ENCODE measurements at places on chromosomes 3 and 15.
A peak's percentile ranks its signal among the peaks of the same experiment; 100 is the strongest.

GRCh38 chr15:100661156-100661555 lies 58.8 kb downstream of the ASB7 start:
- no peak for DNase-seq

GRCh38 chr3:158005391-158006100 lies 100.7 kb downstream of the SHOX2 start:
- no peak for DNase-seq

DNA sequence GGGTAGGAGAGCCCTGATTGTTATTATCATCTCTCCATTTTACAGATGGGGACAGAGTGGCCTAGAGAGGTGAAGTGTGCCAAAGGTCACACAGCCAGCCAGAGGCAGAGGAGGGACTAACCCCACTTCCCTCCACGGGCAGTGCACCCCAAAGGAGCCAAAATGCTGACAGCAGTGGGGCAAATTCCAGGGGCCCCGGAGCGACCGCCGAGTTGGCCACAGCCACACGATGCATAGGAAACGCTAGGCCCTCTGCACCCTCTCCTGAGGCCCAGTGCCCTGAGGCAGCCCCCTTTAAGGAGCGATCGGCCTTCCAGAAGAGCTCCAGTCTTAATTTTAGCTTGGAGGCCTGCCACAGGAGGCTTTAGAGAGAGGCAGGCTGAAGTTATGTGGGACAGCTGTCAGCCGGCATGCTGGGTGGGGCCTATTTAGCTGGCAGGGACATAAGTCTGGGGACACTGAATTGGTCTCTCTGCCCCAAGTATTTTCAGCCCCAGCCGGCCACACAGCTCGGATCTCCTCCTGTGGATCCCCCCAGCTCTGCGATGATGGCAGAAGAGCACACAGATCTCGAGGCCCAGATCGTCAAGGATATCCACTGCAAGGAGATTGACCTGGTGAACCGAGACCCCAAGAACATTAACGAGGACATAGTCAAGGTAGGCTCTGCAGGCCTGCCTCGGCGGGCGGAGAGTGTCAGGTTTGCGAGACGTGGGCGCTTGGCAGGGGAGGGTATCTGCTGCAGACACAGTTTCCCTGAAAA lies at the start of gene CAV3:
CAV3 (plus strand) TSS at position 471 of the 763 bp plus-strand sequence; CDS start at position 546, 75 bp downstream.
- no peak for DNase-seq

GRCh38 chr3:169846458-169847193 lies 23.1 kb downstream of the LRRC31 start:
- no peak for DNase-seq

DNA sequence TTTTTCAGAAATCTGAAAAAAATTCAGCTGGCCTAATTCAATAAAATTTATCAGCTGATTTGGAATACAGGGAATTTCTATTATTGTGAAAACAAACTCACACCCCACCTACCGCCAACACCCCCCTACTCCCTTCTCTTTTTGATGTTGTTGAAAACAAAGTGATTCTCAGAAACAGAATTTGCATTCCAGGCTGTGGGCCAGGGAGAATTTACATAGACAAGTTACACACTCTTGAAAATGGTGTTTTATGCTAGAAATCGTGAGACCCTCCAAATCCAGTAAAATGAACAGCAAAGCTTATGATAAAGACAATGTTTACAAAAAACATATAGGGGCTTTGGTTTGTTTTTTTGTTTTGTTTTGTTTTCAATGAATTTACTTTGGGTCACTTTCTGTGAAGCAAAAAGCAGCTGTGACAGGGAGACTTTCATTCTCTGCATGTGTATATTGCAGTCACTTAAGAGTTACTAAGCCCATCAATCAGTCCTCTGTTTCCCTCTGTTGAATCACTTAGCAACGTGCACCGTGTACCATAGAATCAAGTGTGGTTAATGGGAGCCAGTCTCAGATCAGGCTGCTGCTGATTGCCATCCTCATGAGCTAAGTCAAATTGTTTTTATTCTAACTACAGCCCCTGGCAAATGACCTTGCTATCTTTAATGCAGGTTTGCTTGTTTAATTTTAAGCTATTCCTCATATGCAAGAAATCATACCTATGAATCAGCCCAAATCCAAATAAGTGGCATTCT lies 159.8 kb downstream of the ALCAM start:
- DNase-seq = no peak

GRCh38 chr3:73637042-73637441 lies 12.3 kb upstream of the PDZRN3 start:
- no peak for DNase-seq

DNA sequence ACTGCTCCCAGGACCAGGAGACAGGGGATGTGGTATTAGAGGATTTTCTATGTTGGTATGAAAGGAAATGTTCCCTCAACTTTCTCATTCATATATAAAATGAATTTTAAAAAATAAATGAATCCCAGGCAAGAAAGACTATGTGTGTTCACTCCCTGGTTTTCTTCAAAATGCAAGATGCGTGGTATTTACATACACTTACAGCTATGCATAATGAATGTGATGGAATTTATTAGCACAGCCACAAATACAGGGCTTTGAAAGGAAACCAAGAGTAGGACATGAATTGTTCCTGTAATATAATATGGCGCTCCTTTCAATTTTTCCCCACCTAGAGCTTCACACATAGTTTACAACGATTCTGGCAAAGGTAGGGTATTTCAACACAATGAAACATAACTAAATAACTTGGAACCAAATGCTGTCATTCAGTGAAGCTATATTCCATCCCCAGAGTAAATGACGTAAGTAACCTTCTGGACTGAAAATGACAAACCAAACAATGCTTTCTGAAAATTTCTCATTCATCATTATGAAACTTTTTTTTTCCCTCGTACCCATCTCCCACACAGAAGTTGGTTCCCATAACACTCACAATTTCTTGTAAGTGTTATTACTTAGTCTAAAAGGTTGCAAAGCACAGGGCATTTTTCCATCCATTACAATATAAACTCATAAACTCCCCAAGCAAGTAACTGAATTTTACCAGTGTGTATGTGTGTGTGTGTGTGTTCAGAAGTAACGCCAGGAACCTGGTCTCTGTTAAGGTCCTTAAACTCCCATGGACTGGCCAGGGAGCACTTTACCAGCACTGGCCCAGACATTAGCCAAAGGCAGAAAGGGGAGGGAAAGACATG lies 41.8 kb downstream of the CBLB start:
- DNase-seq = no peak

DNA sequence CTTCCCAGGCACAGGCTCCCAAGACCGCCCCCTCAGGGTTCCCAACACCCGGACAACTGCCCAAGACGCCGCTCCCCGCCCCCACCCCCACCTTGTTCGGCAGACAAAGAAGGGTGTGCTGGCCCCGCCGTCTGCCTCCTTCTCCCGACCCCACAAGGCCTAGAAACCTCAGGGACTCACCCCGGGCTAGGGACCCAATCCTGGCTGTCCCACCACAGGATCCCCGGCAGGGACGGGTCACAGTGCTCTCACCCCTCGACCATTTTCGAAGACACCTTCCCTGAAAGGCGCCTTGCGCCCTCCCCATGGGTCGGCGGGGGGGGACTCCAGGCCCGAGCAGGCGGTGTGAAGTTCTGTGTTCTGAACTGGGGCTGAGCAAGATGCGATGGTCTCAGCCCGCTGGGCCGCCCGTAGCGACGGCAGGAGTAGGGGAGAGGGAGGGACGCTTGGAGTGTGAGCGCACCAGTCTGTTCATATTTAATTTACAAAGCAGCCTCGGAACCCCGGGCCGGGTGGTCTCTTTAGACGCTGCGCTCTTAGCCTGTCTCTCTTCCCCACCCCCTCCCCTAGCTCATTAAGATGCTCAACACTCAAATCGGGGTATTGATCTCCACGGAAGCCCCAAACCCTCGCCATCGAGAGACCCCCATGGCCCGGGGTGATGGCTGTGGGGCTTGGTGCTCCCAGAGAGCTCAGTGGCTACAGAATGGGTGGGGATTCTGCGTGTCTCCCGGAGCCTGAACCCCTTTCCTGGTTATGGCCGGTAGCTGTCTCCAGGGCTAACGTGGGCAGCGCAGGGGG lies 1.4 kb upstream of the ISLR2 start:
- no peak for DNase-seq

GRCh38 chr3:108546247-108546646 lies 35.9 kb upstream of the MYH15 start:
- no peak for DNase-seq

DNA sequence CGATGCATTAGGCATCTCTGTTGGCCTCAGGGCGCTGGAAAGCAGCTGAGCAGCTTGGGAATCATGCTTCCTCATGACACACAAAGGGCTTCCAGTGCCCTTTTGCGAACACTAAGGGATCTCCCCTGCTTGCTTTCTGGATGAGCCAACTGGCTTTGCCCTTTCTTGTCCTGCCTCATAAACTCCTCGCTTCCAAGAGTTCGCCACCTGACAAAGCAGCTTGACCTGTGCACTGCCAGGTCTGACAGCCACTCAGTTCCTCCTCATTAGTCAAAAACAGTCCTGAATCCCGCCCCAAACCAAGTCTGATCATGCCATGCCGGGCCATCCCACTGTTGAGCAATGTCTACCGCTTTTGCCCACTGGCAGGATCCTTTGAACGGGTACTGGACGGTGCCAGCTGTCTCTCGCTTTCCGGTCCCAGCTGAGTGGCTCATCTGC lies 265.4 kb upstream of the LYSMD4 start:
- DNase-seq = peak; percentile 40

DNA sequence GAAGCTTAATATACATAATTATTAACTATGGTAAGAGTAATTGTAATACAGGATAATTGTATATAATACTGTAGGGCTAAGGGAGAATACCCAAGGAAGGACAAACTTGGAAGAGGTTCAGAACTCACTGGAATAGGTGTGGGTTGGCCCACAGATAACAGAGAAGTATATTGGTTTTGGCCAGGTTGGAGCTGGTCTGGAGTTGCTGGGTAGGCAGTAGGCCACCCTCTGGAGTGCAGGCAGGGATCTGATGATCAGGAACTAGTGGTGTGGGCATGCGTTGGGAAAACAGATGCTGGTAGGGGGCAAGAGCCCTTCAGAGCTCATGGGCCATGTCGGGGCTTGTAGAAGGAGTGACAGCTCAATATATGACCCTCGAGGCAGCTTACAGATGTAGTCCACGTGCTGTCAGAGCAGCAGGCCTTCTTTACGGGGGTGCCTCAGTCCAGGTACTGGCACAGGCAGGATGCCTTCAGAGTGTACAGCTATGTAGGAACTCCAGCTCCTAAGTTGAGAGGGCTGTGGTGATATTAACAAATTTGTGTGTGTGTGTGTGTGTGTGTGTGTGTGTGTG lies 12.4 kb downstream of the IREB2 start:
- no peak for DNase-seq

GRCh38 chr3:37291275-37291700 lies 116.9 kb upstream of the LRRFIP2 start:
- no peak for DNase-seq

DNA sequence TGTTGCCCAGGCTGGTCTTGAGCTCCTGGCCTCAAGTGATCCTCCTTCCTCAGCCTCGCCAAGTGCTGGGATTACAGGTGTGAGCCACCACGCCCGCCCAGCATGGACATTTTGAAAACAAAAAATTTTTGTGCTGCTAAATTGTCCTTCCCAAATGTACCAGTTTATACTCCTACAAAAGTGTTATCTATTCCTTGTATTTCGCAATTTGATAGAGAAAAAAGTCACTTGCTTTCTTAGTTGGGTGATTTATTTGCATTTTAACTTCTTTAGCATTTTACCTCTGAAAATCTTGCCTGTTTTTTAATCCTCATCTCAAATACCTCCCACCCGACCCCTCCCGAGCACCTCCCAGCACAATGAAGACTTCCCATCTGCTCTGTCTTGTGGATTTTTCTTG lies 46.8 kb downstream of the PDE8A start:
- DNase-seq = no peak

DNA sequence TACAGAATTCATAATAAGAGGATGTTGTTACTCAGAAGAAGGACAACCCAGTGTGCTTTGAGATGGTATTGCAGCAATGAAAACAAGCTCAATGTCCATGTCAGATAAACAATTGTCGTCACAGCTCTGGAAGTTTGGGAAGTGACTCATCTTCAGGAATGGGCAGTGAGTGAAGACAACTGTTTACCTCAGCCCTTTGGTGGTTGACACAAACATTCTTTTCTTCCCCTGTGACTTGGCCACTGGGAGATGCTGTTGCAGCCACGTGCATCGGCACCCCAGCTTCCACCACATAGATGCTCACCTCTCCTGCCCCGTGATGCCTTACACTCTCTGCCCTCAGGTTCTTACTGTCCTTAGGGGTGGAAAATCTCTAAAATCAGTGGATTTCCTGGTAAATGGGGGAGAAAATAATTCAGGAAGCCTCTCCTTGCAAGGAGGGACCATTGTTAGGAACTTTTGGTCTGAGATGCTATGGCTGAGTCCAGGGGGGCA lies 114.1 kb upstream of the GALNT15 start:
- no peak for DNase-seq
